ENCODE measurements at places on chromosomes 1 and 21.

- no peak for DNase-seq
These were observed 151.5 kb downstream of the SMYD3 start for GRCh38 chr1:246355411-246356230.

DNA sequence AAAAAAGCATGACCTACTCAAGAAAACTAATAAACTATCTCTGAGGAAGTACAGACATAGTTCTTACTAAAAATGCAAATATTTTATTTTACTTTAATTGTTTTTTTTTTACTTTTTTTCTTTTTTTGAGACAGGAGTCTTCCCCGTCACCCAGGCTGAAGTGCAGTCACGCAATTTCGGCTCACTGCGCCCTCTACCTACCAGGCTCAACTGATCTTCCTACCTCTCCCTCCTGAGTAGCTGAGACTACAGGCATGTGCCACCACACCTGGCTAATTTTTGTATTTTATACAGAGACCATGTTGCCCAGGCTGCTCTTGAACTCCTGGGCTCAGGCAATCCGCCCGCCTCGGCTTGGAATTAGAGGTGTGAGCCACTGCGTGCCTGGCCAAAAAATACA lies 1263.1 kb downstream of the KCNT2 start:
- no peak for DNase-seq

GRCh38 chr1:40625476-40626382 lies 39.8 kb downstream of the RIMS3 start:
- no peak for DNase-seq

- peak; percentile 16 for DNase-seq
These were observed 698 bp downstream of the MOV10 start for GRCh38 chr1:112674986-112675727.

DNA sequence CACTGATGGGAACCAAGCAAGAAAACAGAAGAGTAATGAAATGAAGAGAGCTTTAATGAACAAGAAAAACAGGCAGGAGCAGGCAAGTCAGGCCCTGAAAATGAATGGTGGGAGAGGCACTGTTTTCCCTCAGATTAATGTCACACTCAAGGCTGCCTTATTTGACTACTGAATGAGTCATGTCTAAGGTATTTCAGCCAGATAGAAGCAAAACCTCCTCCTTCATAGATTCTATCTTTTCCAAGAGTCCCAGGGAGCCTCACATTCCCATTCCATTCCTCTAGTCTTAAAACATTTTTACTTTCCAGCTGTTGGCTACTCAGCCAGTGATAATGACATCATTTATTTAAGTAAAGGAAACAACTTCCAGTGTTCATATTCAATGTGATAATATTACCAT lies 228.4 kb upstream of the NRIP1 start:
- no peak for DNase-seq

- peak; percentile 43 for DNase-seq
These were observed 103.2 kb downstream of the DMRTB1 start for GRCh38 chr1:53562291-53562980.

DNA sequence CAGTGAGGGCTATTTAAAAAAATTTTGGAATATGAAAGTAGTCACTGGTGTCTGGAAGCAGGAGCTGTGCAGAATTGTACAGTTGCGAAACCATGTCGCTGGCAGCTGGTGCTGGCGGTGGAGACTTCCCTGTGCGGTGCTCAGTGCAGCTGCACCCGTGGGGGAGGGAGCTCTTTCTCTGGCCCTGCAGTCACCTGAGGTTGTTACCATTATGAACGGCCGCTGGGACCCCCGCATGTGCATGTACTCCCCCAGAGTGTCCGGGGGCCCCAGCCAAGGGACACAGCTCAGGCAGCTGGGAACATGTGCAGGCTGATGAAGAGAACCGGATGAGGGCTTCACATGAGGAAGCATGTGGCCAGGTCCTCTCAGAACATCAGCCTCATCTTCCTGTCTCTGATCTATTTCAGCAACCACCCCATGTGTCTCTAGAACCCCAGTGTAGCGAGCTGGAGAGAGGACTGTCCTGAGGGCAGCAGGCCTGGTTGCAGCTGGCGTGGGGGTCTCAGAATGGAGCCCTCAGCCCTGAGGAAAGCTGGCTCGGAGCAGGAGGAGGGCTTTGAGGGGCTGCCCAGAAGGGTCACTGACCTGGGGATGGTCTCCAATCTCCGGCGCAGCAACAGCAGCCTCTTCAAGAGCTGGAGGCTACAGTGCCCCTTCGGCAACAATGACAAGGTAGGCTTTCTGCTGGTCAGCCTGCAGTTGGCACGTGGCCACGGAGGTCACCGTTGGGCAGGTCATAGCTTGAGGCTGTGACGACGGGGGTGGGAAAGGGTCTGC lies at the start of gene TRPM2:
Gene TRPM2 (plus strand): TSS at position 431 of the 780 bp plus-strand sequence. CDS start 80 bp downstream, at position 511.
- DNase-seq: peak; percentile 41

DNA sequence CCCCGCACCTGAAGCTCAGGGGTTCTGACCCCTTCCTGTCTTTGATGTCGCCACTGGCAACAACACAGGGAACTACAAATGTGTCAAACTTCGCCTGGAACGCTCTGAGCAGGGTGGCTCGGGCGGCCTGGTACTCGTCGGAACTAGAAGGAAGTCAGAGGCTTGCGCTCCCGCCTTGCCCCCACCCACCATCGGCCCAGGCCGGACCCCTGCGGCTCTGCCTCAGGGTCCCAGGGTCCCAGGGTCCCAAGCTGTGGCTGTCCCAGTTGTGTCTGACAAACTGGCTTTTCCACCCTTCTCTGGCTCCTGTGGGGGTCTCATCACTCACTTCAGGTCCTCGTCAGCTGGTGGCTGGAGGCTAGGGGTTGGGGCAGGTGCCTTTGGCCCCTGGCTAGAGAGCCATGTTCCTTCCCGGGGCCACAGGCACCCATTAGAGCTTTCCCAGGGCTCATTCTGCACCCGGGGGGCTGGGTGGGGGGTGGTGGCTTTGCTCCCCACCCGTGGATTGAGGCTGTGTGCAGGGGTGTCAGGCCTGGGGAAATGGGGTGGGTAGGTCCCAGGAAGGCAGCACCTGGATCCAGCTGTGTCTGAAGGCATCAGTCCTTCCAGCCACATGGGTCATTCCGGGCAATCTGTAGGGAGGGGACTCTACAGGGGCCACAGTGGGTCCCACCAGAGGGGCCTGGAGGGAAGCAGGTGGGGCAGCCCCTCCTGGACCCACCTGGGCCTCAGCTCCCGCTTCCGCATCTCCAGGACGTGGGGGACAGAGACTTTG lies 8.0 kb upstream of the TMEM52 start:
- DNase-seq: no peak

GRCh38 chr21:45404730-45405270 lies at the start of gene COL18A1:
Gene COL18A1, plus strand, starts transcription at chr21:45405165. Its CDS starts 66 bp downstream, at chr21:45405231.
- DNase-seq: no peak

DNA sequence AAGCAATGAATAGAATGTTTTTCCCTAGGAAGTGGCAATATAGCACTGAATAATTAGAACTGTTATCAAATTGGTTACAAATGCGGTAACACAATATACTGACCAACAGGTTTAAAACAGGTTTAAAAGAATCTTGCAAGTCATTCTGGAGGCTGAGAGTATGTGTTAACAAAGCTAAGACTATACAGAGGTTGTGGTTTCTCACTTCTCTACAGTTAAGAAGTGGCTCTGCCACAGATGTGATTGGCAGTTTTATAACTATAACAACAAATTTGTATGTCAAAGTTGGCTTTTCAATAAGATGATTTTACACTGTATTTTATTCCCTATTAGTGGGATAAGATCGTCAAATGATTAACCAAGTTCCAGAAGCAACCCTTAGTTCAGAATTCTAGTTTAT lies 7.1 kb downstream of the ANGEL2 start:
- peak; percentile 60 for DNase-seq

- peak; percentile 96 for DNase-seq
These were observed 19.7 kb upstream of the FASLG start for GRCh38 chr1:172638885-172639831.

DNA sequence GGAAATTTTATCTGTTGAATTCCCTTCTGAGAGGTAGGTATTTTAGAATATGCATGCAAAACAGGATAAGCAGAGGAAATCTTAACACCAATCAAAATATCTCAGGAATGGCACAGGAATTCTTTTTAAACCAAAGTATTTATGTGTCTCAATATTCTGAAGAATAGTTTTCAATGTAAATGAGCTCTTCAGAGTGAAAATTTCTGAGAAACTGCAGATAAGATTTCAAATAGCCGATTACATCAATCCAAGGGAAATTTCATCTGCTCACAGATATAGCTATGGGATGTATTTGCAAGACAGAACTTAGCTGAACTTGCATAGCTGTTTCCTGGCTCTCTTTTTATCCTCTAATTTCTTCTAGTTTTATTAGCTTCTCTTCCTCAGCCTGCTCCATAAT lies 209.5 kb downstream of the GRIK1 start:
- DNase-seq: no peak

DNA sequence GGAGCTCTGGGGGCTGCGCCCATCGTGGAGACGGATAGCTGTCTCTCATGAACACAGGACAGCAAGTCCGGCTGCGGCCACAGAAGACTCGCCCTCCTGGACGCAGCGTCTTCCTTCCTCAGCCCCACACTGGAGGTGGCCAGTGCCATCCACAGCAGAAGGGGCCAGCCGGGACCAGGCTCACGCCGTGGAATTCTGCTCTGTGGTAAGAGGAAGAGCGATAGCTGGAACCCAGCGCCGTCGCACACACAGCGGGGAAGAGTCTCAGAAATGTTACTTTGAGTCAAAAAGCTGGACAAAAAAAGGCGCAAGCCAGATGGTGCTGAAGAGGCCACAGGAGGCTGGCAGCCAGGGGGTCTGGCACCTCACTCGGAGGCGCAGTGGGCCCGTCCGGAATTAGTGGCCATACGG lies 113.9 kb upstream of the COL6A1 start:
- DNase-seq: no peak

DNA sequence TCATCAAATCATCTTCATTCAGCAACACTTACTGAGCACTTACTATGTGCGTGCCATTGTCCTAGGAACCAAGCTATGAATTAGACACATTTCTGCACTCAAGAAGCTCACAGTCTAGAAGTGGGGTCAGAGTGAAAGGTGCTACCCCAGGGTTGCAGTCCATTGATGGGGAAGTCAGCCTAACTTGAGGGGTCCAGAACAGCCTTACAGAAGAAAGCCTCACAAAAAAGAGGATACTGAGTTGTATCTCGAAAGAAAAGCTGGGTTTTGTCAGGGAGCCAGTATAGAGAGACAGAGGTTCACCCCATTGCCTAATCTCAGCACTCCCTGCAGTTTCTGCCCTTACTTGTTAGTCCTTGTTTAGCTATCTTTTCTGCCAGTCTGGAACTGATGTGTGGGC lies 153.1 kb upstream of the JUN start:
- no peak for DNase-seq

DNA sequence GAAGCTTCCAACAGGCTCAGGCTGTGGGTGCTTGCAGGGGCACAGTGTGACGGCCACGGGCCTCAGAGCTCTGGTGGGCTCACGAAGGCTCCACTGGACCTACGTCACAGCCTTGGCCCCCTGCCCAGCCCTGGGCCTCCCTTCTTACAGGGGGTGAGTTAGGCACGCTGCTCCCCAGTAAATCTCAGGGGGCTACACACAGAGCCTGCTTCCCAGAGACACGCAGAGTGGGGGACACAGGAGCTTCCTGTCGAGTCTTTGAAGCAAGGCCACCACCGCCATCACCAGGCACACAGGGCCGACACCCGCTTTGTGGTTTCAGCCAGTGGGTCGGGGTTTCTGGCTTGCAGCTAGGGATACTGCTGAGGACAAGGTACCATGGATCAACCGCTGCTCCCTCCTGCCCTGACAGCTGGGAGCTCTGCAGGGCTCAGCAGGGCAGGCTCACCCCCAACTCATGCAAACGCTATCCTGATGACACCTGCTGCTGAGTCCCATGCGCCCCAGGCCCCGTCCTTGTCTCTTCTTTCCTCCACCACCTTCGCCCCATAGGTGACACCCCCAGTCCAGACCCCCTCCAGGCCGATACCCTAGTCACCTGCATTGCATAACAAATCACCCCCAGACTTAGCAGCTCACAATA lies 5.5 kb upstream of the CFAP410 start:
- no peak for DNase-seq

DNA sequence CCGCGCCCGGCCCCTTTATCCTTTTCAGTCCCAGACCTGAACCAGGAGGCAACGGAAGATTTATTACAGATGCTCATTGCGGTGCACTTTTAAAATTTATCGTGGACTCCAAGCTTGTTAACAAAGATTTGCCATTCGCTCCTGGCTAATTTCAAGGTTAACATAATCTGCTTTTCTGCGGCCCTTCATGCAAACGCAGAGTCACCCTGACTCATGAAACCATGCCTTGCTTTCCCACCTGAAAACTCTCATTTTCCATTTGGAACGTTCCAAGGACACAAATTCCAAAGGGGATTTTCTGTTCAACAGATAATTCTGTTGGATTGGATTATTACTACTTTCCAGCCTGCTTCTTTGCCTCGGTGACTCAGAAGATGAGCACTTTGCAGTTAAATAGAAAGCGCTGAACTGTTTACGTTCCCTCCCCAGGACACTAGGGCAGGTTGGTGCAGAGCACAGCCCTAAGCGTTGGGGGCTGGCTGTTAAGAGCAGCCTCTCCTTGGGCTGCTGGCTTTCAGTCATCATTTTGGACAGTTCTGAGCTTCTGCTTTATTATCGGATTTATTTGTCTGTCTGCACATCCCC lies 51.1 kb downstream of the CD247 start:
- no peak for DNase-seq

GRCh38 chr1:246306415-246307037 lies 200.6 kb downstream of the SMYD3 start:
- peak; percentile 30 for DNase-seq

DNA sequence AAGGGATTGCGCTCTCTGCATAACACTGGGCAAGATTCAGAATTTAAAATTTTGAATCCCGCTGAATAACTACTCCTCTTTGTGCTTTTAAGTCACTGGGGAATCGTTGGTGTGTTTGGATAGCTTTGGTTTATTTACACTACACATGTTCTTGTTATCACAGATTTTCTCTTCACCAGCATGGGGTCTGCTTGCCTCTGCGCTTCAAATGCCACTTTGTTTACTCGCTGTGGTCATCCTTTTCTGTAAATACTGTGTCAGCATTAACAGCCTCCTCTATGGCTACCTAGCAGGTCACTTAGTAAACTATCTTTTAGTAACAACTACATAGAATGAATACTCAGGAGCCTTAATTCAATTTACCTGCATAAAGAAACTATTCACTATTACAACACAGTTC lies 14.4 kb upstream of the KCNH1 start:
- DNase-seq: no peak

GRCh38 chr1:220882061-220882891 lies 3.0 kb downstream of the HLX start:
- DNase-seq: no peak

DNA sequence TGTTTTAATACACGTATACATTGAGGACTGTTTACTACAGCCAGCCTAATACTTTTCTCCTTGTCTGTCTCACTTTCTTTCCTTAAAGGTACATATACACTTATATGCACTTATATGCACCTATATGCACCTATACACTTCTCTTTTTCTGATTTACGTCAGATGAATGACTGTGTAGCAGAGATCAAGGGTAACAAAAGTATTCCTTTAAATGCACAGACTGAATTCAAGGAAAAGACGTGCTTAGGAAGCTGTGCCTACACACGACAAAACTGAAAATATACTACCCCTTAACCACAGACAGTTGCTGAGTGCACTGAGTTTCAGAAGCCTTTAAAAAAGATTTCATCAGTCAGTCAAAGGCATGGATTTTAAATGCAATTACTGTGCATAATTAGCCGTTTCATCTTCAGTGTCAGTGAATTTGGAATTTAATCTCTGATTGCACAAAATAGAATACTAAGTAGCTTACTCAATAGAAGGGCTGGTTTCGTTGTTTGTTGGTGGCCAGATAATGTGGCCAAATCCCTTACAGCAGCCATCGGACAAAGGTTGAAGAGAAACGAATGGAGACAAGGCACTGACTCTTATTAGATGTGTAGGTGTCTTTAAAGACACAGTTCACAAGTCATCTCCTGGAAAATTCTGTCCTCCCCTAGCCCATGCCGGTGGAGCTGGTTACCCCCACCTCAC lies 38.3 kb upstream of the TARBP1 start:
- DNase-seq: no peak

All from activated CD4-positive, alpha-beta T cell treated with anti-CD3 and anti-CD28 coated beads, Interleukin-2, Interleukin-4, amounts not matched to agents 100 ng/mL and 50 ng/mL, durations not matched to agents 16 hours and 8 hours (primary cell).